Anterior cingulate cortex (tissue), 58 donors: ENCODE measurements at places on chromosomes 7 and 10.

DNA sequence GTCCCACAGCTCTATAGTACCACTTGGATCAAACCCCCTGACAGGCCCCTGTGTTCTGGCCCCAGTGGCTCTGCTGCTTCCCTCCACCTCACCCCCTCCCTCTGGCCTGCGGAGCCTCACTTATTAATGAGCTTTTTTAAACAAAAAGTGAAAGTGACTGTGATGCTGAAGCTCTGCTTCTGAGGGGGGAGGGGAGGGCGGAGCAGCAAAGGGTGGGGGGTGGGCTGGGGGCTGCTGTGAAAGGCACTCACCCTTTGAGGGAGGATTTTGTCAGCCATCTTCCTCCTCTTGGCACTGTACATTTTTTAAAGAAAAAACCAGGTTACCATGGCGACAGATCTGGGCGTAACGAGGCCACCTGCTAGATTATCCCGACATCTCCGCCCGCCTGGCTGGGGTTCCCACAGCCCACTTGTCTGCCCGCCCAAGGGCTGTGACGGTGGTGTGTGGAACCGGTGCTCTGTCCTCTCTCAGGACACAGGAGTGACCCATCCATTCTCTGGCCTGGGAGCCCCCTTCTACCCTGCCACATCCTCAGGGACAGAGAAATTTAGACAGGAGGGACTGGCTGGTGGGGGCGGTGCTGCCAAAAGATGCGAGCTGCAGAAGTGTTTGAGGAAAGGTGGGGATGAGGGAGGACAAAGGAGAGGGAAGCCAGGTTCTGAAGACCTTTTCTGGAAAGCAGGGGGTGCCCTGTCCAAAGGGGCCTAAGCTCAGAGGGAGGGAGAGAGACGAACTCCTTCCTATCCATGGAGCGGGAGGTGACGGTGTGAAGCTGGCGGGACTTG lies 4.9 kb downstream of the SMARCD3 start:
- DNase-seq = peak; percentile 57

GRCh38 chr10:24849501-24850299 lies 102.7 kb downstream of the PRTFDC1 start:
- no peak for DNase-seq

DNA sequence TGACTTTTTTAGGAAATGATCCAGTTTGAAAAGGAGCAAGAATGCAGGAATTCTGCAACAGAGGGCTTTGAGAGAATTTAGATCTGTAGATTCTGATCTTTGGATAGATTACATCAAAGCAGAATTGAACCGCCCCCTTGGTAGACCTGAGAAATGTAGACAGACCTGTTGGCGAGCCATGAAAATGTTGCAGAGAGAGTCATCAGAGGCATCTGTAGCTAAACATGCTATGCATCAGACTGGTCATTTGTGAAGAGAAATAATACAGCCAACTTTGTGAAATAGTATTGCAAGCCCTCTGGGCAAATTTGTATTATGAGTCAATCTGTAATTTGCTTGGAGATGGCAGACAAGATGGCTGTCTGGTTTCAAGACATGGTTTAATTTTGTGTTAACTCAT lies 4.3 kb upstream of the C1GALT1 start:
- no peak for DNase-seq

DNA sequence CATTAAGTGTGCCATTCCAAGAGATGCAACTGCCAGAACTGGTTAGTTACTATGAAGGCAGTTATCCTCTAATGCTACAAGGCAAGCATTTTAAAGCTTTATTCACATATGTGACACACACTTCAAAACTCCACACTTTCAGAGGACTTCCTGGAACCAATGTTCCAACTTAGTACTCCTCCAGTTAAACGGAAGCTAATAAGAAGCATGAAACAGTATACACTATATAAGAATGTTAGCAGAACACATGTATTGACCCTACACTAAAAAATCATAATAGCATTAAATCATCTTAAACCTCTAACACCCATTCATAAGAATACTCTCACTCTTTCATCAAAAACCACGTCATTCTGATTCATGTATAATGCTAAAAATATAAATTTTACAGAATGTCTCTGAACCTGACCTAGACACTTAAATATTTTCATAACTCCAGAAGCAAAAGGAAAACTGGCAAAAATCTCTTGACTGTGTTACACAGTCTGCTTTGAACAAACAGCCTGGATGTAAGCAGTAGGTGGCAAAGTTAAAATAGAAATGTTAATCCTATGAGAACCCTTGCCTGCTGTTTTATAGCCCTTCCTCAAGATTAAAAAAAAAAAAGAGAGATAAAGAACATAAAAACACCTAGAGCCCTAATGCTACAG lies 135.0 kb downstream of the SEMA3C start:
- no peak for DNase-seq

DNA sequence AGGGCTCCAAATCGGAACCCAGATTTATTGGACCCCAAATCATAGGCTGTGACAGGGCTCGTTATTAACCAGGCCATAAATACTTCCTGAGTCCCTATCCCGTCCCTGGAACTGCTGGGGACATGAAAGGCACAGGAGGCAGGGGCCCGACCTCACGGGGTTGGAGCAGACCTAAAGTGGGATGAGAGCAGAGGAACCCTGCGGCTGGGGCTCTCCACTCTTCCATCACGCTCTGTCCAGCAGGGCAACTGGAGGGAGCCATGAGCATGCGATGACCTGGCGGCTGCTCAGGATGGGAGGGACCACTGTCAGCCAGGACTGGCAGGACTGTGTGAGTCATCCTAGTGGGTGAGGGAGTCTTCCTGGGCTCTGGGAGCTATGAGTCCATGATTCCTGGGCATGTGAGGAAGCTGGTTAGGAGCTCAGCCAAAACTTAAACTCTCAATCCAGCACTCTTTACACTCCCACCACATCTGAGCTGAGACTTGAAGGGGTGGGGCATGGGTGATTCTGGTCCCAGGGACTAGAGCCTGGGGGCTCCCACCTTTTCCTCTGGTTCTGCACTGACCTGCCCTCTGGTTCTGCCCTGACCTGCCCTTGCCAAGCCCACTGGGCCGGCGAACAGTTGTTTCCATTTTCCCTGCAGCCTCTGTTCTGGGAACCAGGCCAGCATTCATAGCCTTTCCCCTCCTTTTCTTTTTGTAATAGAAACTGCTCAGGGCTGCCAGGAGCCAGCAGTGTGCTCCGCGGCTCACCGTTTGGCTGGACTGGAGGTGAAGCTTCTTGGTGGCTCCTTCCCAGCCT lies 47.1 kb downstream of the SYPL1 start:
- DNase-seq = peak; percentile 61

DNA sequence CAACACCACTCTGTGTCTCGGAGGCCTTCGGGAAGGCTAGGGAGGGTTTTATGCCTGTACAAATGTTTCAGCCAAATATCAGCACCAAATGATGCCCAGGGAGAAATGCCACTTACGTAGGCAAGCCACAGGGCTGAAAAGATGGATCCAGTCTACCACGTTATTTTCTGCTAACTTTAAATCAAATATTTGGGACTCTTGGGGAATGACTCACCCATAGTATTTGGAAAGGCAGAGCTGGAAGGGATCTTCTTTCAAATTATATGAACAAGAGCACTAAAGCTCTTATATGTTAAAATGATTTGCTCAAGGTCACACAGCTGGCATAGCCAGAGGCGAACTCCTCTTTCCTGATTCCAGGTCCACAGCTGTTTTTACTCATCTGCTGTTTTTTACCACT lies 591.4 kb downstream of the SORCS1 start:
- no peak for DNase-seq

DNA sequence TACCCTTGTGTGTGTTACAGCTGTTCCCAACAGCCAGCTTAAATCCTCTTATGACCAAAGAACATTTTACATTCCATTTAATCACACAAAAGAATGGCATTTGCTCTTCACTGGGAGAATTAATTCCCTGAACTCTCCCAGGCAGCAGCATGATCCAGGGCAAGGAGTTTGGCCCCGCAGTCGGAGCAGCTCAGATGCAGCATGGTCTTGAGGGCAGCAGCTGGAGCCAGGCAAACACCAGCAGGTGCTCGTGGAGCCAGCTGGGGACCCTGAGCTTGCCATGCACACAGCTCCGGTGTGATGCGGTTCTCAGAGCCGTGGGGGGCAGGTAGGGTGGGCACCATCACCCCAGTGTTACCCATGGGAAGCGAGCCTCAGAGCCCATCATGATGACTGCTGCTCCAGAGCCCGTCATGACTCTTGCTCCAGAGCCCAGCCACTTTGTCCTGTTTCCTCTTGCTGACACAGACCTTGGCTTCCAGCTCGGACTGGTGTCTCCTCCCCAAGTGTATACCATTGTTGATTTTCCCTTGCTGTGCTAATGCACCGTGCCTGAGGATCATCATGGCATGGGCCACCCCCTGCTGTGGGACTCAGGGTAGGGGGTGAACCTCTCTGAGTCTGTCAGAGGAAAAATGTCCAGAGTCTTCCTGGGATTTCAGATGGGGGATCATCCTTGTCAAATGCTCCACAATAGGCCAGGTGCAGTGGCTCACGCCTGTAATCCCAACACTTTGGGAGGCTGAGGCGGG lies 75.8 kb downstream of the ZRANB1 start:
- no peak for DNase-seq
